ENCODE measurements at places on chromosomes 2 and 18. TPM values are rescaled to one million over a fixed set of nuclear protein-coding genes. Genes with fewer than 3 reads are reported as not detected.

The AQP12B gene
- 0.74 TPM for polyA plus RNA-seq

The CIB4 gene
- 0.50 TPM for polyA plus RNA-seq

The NEU2 gene
- not detected for polyA plus RNA-seq

The TMEM200C gene
- polyA plus RNA-seq: 1.2 TPM

DNA sequence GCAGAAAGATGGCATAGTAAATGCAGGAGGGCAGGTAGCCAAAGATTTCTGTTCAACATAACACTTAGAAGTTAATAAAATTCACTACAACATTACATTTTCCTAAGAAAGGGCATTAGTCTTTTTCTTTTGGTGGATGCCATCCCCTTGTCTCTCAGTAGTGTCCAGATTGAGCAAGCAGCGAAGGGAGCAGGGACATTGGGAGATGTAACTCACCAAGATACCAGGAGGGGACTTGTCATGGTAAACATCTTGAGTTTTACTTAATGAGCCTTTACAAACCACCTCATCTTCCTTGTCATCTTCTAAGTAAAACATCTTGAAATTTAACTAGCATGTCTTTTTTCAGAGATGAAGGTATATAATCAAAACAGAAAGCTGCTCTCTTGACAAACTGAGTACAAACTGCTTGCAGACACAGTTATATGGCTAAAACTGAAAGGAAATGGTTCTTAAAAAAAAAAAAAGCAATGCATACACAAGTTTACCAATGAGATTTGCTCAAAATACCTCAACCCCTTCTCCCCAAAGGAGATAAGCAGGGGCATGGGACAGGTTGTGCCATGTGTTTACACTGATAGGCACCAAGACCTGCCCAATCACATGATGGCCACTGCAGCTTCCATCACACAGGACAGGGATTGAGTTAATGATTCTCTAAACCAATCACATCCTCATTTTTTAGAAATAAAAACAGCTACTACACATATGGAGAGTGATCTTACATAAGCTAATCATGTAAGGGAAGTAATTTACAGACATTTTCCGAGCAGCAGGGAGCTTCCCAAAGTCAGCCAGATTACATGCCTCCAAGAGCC is 30.3 kb downstream of the LPIN2 start:
- no peak for DNase-seq

GRCh38 chr2:159285929-159286708 is at the start of gene WDSUB1:
WDSUB1 (minus strand) TSS chr2:159286703; CDS start chr2:159283069, 3,634 bp downstream.
- peak; percentile 53 for DNase-seq

DNA sequence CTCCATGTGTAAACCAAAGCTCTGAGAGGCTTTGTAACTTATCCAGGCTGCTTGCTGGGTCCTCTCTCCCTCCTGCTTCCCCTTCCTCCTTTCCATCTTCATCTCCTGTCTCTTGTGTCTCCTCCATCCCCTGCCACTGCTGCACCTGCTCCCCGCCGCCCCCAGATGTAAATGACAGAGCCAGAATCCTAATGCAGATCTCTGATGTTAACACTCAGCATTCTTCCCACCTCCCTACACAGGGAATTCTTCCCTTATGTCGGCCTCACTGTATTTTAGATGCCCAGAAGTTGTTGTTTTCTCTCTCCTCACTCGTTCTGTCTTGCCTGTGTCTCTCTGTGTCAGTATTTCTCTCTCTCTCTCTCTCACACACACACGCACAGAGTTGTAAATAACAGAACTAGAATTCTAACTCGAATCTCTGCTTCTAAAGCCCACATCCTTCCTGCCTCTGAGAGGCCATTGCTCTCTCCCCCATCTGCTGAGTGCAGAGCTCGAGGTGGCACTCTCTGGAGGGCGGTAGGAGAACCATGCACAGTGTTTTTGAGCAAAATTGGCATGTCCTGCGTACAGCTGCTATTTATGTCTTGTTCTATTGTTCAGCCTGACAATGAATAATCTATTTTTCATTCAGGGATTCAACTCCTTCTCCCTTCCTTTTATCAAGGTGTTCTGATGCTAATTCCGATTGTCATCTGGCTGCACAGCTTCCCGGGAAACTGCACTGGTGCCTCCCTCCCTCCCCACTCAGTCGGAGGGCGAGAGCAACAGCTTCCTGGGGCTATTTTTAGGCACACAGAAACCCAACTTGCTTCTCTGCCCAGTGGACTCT is 219.9 kb downstream of the SH3RF3 start:
- DNase-seq: no peak

- no peak for DNase-seq
Observed at GRCh38 chr2:232484628-232485347, 2.8 kb downstream of the ECEL1 start.

GRCh38 chr2:236250909-236251579 is 13.2 kb downstream of the ASB18 start:
- no peak for DNase-seq

DNA sequence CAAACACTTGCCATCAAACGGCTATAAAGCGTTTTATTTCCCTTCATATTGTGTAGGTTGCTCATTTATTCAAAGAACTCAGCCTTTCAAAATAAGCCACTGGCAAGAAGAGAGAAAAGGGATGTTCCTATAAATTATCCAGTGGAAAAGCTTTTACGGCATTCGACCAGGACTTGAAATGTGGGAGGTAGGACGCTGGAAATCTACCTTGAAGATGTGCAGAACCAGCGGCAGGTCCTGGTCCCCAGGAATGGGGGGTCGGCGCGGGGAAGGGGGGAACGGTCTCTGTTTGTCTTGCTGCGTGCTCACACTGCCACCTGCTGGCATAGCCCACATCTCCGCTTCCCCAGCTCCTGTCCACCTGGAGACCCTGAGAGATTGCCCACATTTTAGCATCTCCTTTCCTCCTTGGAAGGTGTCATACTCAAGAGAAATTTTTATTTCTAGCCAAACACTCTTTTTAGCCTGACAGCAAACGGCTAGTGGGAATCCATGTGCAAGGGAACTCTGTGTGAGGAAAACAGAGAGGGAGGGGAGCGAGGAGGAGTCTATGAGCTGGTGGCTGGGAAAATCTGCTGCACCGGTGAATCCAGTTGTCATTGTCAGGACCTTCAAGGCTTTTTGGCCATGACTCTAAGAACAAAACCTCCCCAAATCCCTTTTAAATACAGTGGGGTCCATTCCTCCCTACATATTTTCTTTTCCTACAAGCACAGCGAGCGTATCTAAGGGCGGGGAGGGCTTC is 349.0 kb upstream of the PKDCC start:
- no peak for DNase-seq

DNA sequence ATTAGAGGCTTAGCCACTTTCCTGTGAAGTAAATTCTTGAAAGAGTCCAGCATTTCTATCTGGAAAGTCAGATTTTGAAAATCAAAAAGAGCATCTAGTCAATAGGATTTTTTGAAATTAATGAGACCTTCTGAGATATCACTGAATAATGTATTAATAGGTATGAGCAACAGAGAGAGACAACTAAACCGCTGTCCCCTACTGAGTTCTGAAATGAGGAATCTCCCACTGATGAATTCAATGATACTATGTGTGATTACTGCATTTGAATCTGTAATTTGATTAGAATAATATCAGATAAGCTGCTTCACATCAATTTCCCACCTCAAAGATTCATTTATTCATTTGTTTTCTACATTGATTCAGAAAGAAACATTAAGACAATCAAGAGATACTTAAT is 252.8 kb downstream of the TMX3 start:
- no peak for DNase-seq

GRCh38 chr2:133526530-133527300 is 41.5 kb downstream of the NCKAP5 start:
- DNase-seq: no peak

GRCh38 chr18:8332286-8332685 is 277.0 kb upstream of the RAB12 start:
- DNase-seq: no peak

DNA sequence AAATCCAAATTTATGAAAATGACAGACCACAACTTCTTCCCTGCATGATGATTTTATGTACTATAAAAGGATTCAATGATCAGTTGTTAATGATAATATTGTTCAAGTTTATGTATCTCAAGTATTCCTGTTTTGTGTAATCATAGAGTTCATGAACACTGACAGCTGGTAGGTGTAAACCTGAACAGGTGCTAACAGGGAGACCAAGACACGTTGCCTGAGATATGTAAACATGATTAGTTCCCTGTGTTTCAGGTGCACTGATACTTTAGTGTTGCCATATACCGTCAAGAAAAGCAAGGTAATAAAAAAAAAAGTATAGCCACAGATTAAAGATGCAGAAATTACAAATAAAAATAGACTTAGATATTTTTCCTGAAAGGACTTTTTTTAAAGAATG is 131.8 kb downstream of the BAZ2B start:
- DNase-seq: no peak
